ENCODE measurements at places on chromosomes 5 and 9. TPM values are rescaled to one million over a fixed set of nuclear protein-coding genes. Genes with fewer than 3 reads are reported as not detected.
A peak's percentile ranks its signal among the peaks of the same experiment; 100 is the strongest.

Gene OGN
- 71.7 TPM for total RNA-seq

Gene ADGRD2
- not detected for total RNA-seq

DNA sequence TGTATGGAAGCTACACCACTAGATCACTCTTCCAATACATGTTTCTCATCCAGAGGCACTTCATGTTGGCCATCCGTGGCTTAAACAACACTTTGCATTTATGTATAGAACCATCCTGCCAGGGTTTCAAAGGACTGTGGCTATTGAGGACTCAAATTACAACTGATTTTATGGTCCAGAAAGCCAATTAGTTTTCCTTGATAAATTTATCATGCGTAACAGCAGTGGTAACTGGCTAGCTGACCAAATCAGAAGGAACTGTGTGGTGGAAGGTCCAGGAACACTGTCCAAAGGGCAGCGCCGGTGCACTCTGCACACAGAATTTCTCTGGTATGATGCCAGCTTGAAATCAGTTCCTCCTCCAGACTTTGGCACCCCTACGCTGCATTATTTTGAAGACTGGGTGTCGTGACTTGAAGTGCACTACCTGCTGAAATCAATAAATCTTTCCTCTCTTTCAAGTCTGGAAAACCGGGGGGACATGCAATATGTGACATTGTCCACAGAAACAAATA, 69.3 kb upstream of the TMEM252 start:
- no peak for DNase-seq

DNA sequence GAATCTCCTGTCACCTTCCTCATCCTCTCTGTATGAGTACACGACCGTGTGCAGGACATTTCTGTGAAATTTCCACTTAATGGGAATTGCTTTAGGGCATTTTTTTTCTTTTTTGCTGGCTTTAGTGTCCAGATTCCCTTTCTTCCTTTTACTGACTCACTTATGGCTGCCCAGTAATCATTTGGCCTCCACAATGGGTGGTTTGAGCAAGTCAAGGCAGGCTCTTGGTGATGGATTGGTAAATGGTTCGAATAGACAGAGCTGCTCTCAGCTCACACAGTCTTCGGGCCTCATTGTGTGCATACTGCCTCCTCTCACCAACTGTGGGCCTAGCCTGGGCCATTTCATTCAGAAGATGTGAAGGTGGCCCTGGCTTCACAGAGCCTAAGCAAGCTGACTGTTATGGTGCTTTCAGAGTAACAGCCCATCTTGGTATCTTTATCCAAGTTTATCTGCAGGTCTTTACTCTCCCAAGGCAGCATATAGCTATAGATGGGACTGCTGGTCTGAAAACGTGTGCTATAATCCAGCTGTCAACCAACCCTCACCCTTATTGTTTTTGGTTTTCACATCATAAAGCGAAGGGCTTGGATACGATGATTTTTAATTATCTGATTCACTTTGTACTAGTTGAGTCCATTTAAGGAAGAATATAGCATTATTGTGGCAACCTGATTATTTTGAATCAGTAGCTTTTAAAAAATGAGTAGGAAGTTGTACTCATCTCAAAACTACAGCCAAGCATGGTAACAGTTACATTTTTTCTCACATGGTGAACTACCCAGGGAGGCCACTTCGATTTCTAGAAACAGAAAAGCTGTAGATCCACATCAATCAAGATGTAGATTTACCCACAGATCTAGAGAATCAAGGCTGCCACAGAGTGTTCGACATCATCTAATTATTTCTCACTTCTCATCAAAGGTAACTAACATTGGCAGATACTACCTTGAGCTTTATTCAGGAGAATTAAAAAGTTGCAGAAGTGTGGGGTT, 50.4 kb upstream of the CKMT2 start:
- DNase-seq: no peak

DNA sequence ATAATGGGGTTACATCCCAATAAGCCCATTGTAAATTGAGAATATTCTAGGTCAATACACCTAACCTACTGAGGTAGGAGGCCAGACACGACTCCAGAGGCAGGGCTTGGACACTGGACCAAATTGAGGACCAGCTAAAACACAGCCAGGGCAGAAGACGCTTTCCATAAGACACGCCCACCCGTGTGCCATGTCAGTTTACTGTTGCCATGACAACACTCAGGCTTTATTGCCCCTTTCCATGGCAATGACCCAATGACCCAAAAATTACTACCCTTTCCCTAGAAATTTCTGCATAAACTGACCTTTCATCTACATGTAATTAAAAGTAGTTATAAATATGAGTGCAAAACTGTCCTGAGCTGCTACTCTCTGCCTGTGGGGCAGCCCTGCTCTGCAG, 31.5 kb downstream of the SLC22A4 start:
- DNase-seq: no peak

GRCh38 chr5:80686757-80687156, 32.0 kb upstream of the DHFR start:
- no peak for DNase-seq

Gene C9
- not detected for total RNA-seq

DNA sequence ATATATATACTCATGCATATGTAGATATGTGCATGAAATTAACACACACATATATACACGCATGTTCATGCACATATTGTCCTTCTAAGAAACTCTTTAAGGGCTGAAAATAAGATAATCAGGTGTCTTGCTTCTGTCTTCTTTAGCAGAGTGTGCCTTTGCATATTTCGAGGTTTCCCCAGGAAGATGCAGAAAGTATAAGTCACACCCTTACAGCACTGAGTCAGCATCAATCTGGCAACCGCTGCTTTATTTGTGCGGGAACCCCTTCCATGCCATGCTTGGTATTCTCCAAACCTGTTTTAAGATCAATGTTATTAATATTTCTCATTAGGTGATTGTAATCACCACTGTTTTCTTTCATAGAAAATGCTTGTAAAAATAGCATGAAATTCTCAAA, 557.9 kb downstream of the CAAP1 start:
- DNase-seq: no peak

Gene PLAC8L1
- total RNA-seq: not detected

Gene NMUR2
- total RNA-seq: not detected

DNA sequence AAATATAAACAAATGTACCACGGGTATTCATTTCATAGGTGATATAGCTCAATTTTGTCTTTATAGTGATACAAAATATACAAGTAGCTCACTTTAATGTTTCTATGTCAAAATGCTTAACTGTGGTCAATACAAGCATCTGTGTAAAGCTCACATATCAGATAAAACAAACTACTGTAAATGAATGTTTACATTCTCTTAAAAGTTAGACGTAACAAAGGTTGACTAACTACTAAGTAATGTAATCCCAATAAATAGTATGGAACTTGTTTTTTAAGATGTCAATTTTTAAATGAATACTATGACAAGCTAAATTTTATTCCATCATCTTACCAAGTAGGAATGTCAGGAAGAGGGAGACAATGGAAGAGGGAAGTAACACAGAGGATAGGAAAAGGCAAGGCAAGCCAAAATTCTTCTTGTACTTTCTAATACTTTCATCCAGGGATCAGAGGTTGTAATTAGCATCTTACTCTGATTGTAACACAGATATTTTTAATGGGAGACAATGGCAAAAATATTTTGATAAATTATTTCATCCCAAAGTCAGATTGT, 105.5 kb downstream of the STRBP start:
- DNase-seq: no peak

GRCh38 chr9:108897324-108898096, 35.4 kb downstream of the ACTL7A start:
- no peak for DNase-seq

Gene BARHL1
- not detected for total RNA-seq

DNA sequence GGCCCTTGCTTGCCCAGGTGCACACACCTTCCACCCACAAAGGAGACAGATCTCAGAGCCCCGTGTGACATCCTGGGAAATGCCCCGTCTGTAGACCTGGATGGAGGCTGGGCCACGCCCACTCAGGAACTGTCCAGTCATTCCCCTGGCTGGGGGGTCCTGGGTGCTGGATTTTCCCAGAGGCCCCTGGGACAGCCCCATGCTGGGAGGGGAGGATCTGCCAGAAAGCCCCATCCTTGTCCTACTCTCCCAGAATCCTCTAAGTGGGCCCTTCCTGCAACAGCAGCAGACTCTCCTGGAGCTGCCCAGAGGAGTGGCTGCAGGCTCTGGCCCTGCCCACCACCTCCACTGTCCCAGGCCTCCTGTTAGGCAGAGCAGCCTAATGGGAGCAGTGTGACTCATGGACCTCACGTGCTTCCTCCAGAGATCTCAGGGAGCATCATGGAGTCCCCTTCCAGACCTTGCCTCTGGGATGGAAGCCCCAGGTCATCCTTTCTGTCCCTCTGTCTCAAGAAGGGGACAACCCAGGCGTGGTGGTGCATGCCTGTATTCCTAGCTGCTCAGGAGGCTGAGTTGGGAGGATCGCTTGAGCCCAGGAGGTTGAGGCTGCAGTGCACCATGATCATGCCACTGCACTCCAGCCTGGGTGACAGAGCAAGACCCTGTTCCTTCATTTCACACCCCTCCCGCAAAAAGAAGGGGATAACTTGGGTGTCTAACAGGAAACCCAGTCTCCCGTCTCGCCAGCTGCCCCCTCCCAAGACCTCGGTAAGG, 51.7 kb downstream of the JADE2 start:
- DNase-seq: no peak

Gene PCAT7
- total RNA-seq: 0.67 TPM

DNA sequence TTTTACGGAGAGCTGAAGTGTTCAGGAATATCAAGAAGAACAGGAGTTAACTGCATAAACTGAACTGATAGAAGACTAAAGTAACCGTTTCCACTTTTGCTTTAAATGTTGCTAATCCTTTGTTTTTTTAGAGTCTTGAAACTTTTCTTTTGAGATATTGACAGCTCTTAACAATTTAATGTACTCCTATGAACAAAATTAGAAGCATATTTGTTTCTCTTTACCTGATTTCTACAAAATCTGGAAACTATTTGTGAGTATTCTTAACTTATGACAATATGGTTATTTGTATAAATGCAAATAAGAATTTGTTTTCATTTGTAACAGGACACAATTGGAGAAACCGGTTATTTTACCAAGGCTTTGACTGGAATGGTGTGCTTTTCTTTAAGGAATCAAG, 89.5 kb upstream of the FAM120A start:
- no peak for DNase-seq

DNA sequence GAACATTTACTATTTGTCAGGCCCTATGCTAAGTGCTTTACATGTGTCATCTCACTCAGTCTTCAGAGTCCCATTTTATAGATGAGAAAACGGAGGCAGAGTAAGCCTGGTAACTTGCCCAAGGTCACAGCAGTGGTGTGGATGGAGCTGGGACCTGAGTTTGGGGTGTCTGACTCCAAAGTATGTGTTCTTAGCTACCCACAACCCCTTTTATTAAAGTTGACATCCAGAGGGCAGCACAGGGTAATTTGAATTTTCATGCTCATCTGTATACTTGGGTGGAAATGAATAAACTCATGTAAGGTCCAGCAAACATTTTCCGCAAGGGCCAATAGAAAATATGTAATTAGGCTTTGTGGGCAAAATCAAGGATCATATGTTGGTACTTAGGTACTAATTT, 93.4 kb upstream of the SLC25A48 start:
- DNase-seq: no peak

Gene RBM22
- total RNA-seq: 49.0 TPM

- no peak for DNase-seq
Observed at GRCh38 chr9:127058645-127059021, 63.8 kb downstream of the ANGPTL2 start.

DNA sequence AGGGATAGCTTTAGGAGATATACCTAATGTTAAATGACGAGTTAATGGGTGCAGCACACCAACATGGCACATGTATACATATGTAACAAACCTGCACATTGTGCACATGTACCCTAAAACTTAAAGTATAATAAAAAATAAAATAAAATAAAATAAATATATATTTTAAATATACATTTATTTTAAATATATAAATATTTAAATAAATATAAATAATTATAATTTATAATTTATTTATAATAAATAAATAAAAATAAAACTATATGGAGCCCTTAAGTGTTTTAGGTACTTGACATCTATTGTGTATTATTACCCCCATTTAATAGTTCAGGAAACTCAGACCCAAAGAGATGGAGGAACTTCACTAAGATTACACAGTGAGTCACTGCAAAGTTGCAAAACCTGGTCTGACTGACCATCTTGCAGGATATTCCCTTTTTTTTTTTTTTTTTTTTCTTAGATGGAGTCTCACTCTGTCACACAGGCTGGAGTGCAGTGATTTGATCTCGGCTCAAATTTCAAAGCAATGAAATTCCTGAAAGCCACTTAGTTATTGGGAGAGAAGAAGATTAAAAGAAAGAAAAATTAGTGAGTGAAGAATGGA, 5.8 kb upstream of the C5orf52 start:
- no peak for DNase-seq

DNA sequence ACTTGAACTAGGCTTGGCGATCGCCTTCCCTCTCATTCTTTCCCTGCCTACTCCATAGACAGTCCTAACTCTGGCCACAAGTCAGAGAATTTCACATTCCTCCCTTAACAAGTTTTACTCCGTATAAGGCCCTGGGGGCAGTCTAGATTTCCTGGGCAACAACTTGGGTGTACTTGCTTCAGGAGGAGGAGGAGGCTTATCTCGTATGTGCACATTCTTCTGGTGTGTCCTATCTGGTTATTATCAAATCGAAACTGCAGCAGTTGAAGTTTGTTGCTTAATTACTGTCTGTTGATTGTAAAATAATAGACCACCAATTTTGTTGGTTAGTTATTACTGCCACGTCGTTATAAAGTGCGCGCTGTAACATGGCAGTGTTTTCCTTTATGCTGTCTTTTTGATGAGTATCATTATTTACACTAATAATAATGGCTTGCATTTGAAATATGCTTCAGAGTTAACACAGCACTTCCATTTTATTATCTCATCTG, 42.0 kb downstream of the PIP5K1B start:
- DNase-seq: no peak

- no peak for DNase-seq
Observed at GRCh38 chr5:170809551-170809950, 26.0 kb downstream of the GABRP start.

DNA sequence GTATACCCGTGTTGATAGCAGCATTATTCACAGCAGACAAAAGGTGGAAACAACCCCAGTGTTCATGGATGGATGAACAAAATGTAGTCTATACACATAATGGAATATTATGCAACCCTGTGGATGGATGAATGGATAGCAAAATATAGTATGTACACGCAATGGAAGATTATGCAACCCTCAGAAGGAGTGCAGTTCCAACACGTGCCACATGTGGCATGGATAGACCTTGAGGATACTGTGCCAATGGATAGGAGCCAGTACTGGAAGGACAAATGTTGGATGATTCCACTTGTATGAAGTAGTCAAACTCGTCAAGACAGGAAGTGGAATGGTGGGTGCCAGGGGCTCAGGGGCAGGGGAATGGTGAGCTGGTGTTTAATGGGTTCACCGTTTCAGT, 44.9 kb downstream of the PLEKHG4B start:
- no peak for DNase-seq

- DNase-seq: peak; percentile 23
Observed at GRCh38 chr9:34515959-34516358, 6.8 kb downstream of the ENHO start.

Data from sciatic nerve (tissue), 2 donors.